Caudate nucleus (tissue), 63 donors: ENCODE measurements at places on chromosomes 3 and 15.

GRCh38 chr3:177551431-177551836 is 354.2 kb upstream of the TBL1XR1 start:
- DNase-seq = no peak

GRCh38 chr3:16266714-16267113 is 1.7 kb downstream of the OXNAD1 start:
- DNase-seq = no peak

- DNase-seq = no peak
Observed at GRCh38 chr3:12532182-12532581, 13.1 kb downstream of the MKRN2OS start.

- DNase-seq = peak; percentile 44
Observed at GRCh38 chr15:82952158-82953081, at the start of gene HOMER2. TSS of gene HOMER2 (minus strand) at chr15:82952720. CDS start at chr15:82952535, 185 bp downstream.

- DNase-seq = no peak
Observed at GRCh38 chr15:72800833-72801481, 17.4 kb upstream of the ADPGK start.

- no peak for DNase-seq
Observed at GRCh38 chr15:32923176-32923575, 205.4 kb downstream of the GREM1 start.

- no peak for DNase-seq
Observed at GRCh38 chr3:56484525-56485032, 16.3 kb upstream of the ERC2 start.

DNA sequence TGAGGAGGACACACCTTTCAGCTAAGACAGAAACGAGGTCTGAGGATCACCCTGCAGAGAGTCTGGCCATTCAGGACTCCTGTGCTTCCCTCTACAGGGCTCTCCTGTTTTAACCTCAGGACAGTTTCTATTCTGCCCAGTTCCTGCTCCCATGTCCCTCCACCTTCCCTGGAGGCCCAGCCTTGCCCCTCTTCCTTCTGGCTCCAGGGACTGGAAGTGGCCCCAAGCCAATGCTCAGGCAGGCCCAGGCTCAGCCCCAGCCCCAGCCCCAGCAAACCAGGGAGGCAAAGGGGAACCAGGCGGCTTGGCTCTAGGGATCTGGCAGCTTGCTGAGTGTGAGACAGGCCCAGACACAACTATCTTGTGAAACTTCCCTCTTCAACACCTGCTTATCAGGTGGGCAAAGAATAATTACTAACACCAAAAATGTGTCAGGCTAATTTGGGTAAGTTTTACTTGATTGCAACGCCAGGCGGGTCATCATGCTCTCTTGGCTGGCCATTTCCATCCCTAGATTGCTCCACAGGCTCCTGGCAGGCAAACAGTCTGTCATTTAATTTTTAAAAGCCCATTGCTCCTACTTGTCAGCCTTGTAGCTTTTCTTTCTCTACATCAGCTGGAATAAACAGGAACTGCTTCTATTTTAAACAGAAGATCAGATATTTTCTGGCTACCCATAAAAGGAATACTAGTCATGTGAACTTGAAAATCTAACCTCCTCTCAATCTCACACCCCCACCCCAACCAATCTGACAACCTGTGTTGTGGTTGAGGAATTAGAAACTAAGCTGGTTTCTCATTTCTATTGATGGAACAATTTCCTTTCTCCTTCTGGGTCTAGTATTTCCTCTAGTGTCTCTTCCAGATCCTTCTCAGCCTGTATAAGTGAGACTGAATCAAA is 33.5 kb downstream of the UPK1B start:
- peak; percentile 24 for DNase-seq

DNA sequence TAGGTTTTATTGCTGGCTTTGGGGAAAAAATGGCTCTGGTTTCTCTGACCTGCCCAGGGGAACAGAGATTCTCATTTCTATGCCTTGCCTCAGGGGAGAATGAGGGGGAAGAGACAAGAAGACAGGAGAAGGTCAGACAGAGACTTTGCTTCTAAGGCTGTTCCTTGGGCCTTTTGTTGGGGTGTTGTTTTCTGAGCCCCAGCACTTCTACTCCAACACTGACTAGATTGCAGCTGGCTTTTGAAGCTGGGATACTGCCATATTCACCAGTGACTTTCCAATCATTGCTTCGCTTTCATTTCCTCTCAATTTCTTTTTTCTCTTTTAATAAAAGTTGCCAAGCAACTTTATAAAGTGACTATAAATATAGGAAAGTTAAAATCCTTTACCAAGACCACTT is 143.2 kb upstream of the ARHGEF26 start:
- DNase-seq = no peak

- DNase-seq = no peak
Observed at GRCh38 chr15:39144051-39144450, 436.8 kb upstream of the THBS1 start.

GRCh38 chr3:66971245-66971644 is 26.9 kb upstream of the KBTBD8 start:
- DNase-seq = no peak

GRCh38 chr3:71728632-71729342 is 3.6 kb upstream of the EIF4E3 start:
- peak; percentile 47 for DNase-seq

DNA sequence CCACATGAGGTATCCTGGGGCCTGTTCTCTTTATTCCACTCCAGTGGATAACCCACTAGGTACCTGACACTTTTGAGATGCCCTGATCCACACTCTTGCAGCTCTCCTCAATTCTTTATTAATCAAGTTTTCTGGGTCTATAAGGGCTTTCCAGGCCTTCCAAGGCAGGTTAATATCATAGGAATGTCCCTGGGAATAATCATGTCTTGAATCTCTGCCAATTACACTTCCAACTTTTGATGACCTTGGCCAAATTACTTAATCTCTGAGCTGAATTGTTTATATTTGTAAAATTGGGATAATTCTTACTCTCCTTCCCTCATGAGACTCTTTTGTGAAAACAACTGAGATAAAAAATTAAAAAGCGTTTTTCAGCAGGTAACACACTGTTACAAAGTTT is 881.7 kb downstream of the MCTP2 start:
- no peak for DNase-seq

GRCh38 chr3:151124476-151124875 is 39.0 kb downstream of the MED12L start:
- DNase-seq = no peak

DNA sequence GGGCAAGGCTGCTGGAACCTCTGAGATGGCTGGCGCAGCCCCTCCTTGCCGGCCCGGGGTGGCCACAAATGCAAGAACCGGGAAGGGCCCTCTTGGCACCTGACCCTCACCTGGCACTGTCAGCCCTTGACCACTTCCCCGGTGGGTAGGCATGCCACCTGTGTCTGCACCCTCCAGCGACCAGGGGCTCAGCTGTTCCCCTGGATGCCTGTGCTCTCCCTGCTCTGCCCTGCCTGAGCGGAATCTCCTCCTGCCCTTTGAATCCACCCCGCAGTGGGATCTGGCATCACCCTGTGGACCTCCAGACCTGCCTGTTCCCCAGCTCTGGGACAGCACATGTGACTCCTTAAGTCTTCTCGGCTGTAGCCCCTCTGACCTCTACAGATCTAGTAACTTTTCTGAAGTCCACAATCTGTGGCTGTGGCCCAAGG is 26.1 kb upstream of the FGD5 start:
- DNase-seq = no peak

DNA sequence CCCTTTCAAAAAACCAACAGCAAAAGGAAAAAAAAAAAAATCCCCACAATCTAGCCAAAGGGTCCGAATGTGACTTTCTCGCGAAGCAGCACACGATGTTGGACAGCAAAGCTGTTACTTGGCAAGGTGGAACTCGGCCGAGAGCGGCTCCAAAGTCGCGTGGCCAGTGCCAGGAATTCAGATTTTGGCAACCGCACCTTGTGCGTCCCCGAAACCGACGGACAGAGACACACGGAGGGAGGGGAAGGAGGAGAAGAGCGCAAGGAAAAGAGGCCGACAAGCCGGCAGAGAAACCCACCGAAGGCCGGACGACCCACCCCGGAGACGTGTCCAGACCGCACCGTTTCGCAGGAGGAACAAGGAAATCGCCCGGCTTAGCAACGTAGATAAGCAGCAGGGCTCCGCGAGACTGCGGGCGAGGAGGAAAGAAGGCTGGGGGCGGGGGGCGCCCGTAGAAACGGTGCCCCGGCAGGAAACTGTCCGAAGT is 517.3 kb downstream of the MECOM start:
- no peak for DNase-seq

GRCh38 chr15:90211440-90212143 is 10.5 kb downstream of the SEMA4B start:
- no peak for DNase-seq

GRCh38 chr3:134904776-134905646 is 110.0 kb downstream of the EPHB1 start:
- DNase-seq = no peak

DNA sequence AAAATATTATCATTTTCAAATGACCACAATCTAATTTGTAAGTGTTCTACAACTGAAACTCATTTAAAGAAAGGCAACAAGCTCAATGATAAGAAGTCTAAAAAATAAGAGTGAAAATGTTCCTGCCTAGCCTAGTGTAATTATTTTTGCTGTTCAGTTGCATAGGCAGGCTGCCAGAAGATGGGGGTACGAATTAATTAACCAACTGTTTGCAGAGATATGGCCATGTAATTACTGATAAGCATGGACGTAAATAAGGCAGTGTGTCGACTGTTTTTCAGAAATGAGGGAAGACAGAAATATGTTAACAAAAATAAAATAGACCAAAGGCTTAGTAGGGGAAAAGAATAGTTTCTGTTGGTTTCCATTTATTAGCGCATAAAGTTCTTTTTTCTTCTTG is 24.7 kb upstream of the SCAANT1 start:
- no peak for DNase-seq
